ENCODE measurements at places on chromosomes 5 and 9.

DNA sequence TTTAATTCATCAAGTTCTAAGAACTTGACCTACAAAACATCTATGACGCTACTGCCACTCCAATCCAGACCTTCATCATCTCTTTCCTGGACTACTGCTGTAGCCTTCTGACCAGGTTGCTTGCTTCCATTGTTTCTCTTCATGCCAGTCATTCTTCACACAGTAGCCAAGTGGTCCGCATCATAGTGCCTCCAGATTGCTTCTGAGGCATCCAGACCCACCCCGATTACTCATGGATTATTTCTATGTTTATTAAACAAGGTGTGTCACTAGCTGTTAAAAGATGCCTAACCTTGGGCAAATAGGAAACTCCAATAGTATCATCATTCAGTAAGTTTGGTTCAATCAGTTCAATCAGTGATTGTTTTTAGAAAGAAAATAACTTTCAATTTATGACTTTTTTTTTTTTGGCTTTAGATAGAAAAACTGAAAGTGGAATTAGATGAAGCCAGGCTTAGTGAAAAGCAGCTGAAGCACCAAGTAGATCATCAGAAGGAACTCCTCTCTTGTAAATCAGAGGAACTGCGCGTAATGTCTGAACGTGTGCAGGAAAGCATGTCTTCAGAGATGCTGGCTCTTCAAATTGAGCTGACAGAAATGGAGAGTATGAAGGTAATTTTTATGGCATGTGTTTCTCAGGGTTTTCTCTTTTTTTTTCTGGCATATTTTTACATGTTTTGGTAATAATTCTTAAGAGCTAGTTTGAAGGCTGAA is 9.5 kb downstream of the SPDL1 start:
- no peak for DNase-seq

DNA sequence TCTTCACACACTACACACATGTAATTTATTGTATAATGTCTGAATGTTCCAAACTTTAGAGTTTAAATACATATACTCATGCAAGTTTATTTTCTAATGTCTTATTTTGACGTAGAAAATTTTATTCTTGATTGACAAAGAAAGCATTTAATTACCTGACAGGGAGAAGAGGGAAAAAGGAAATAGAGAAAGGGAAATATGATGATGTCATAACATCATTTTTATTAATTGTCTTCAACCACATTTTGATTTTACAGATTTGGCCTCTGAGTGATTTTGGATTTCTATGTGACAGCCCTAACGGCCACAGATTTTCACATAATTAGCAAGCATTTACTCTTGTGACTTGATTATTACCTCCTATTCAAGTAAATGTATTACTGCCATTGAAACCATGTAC is 106.1 kb upstream of the FSTL4 start:
- no peak for DNase-seq

GRCh38 chr5:35158204-35158603 is 72.1 kb downstream of the PRLR start:
- no peak for DNase-seq

GRCh38 chr5:78993165-78993564 is 8.1 kb upstream of the ARSB start:
- DNase-seq, result no peak

GRCh38 chr5:167296661-167297060 is 994.8 kb upstream of the WWC1 start:
- DNase-seq, result no peak

DNA sequence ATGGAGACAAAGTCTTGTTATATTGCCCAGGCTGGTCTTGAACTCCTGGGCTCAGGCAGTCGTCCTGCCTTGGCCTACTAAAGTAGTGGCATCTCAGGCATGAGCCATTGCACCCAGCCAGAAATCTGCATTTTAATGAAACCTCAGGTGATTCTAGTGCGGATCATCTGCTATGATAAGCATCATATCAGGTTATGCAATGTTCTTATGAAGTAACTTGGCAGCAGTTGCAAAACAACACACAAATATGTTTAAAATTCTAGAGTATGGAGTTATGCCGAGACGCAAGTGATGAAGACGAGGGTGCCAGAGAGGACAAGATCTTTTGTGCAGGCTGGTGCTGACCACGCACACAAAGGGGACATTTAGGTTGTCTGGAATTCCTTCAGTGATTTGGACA is 153.2 kb upstream of the MEF2C start:
- no peak for DNase-seq

- DNase-seq, result no peak
These were observed 108.6 kb upstream of the TBC1D2 start for GRCh38 chr9:98364086-98364485.

GRCh38 chr9:133104718-133105460 is 16.2 kb downstream of the RALGDS start:
- DNase-seq, result no peak

GRCh38 chr9:121572581-121572980 is 72.9 kb upstream of the GGTA1 start:
- no peak for DNase-seq

DNA sequence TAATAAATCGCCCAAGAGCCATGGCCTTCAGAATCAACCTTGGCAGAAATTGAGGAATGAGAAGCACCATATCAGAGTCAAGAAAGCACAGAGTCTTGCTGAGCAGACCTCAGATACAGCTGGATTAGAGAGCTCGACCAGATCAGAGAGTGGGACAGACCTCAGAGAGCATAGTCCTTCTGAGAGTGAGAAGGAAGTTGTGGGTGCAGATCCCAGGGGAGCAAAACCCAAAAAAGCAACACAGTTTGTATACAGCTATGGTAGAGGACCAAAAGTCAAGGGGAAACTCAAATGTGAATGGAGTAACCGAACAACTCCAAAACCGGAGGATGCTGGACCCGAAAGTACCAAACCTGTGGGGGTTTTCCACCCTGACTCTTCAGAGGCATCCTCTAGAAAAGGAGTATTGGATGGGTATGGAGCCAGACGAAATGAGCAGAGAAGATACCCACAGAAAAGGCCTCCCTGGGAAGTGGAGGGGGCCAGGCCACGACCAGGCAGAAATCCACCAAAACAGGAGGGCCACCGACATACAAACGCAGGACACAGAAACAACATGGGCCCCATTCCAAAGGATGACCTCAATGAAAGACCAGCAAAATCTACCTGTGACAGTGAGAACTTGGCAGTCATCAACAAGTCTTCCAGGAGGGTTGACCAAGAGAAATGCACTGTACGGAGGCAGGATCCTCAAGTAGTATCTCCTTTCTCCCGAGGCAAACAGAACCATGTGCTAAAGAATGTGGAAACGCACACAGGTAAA is 4.5 kb downstream of the NFX1 start:
- DNase-seq, result no peak

- no peak for DNase-seq
These were observed 746.5 kb upstream of the ZNF608 start for GRCh38 chr5:125492977-125493376.

GRCh38 chr9:72013292-72013760 is 47.1 kb downstream of the C9orf57 start:
- no peak for DNase-seq

- no peak for DNase-seq
These were observed 3.1 kb upstream of the HOMER1 start for GRCh38 chr5:79516986-79517385.

DNA sequence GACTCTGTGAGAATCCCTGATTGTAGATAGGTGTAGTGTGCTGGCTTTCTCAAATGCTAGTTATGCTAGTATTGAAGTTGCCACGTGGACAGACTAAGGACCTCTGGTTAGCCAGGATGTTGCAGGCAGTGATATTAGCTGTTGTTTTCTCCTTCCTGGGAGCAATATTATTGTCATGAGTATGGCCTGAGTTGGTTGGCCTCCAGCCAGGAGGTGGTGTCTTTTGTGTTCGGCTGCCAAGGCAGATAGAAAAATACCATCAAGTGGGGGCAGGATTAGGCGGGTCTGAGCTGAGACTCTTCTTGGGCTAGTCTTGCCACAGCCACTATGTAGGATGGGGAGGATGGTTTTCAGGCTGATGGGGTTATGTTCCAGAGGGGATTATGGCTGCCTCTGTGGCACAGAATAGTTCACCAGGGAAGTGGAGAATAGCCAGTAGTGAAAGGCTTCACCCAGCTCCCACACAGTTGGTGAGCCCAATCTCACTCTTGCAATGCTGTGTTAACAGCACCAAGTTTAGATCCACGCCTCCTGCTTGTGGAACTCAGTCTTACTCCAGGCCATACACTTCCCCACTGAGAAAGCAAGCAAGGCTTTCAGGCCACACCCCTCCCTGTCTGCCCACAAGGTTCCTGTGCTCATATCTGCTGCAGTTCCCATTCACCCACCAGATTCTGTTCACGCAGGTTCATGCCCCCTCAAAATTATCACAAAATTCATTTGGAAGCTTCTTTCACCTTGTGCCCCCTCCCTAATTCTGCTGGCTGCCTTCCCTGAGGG is 31.2 kb downstream of the GHR start:
- DNase-seq, result no peak

- no peak for DNase-seq
These were observed 18.3 kb downstream of the RFX3 start for GRCh38 chr9:3507395-3508077.

DNA sequence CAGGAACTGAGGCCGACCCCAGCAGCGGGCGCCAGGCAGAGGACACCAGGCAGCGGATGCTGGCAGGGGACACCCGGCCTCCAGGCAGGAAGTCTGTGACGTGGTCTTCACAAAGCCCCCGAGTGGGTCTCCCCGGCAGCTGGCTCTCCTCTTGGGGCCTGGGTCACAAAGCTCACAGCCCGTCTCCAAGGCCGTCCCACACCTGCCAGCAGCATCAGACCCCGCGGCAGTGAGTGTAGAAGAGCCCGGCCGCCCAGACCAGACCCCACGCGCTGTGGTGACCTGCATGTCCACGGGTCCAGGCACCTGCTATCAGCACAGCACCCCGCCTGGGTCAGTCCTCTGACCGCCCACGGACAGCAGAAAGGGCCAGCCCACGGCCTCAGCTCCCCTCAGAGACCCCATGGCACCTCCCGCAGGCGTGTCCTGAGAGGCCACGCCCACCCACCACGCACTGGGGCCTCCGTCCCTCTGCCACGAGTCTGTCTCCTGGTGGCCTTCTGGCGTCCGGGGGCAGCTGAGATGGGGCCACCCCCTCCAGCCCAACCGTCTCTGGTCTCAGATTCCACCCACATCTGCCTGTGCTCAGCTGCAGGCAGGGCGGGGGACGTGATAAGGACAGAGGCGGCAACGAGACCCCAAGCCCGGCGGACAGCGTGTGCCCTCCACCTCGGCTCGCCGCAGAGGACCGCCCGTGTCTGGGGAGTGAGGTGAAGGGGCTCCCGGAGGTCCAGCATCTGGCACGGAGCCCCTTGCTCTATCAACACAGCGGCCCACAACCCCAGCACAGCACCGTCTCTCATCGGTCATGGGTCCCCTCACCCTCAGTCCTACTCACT is 34.2 kb downstream of the EXD3 start:
- DNase-seq, result no peak

DNA sequence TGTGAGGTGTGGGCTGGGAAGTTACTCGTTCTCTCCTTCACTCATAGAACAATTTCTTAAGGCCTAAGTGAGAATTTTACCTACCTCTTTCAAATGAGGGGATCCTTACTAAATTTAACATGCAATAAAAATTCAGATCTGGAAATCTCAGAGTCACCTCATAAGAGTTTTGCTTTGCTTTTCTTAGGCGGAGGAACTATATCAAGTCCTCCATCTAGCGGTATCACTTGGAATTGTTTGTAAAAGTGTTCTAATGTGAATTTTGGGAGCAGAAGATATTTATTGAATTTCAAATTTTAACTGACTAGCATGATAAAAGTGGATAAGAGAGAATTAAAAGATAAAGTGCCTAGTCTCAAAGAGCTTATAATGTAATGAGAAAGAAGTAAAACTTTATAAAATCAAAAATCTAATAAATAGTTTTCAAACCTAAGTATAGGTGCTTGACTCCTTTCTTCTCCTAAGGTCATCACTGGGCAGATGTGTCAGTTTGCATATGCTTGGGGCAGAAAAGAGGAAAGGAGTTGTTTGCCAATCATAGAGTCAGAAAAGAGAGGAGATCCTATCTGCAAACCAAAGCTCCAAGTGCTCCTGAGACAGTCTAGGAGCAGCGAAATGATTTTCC is 145.7 kb upstream of the DAB2 start:
- DNase-seq, result no peak

- DNase-seq, result no peak
These were observed 180.9 kb downstream of the ESM1 start for GRCh38 chr5:54804521-54804920.
